ENCODE measurements at places on chromosomes 11 and 22.

GRCh38 chr11:44371706-44372105 is 61.8 kb upstream of the ALX4 start:
- DNase-seq: no peak

- peak; percentile 63 for DNase-seq
These were observed 4.4 kb downstream of the TRIOBP start for GRCh38 chr22:37701141-37701786.

DNA sequence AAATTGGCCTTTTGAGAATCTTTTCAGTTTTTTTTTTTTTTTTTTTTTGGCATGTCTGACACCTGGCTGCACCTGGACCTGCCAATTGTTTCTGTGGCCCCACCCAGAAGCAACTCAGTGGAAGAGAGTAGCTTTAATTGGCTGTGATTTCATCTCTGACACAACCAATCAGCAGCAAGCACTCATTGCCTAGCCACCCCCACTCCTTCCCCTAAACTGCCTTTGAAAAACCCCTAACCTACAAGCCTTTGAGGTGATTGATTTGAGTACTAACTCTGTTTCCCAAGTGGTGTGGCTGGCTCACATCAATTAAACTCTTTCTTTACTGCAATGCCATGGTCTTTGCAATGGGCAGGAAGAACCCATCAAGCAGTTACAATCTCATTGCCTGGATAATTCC is 98.2 kb upstream of the CHORDC1 start:
- no peak for DNase-seq

DNA sequence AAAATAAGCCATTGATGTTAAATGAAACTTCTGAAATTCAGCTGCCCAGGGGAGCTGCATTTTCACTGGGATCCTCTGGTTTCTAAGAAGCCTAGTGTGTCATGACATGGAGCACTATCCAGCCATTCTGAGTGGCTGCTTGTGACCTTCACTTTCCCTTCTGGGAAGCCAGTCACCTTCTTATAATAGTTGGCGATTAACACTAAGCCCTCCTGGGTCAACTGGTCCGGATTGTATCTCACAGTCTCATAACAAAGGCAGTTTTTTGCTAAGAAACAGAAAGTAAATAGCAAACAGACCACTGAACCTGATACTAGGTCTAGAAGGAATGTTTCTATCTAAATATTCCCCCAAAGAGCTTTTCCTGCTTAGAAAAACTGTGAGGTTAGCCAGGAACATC is 7.9 kb downstream of the CSRP3 start:
- DNase-seq: no peak

DNA sequence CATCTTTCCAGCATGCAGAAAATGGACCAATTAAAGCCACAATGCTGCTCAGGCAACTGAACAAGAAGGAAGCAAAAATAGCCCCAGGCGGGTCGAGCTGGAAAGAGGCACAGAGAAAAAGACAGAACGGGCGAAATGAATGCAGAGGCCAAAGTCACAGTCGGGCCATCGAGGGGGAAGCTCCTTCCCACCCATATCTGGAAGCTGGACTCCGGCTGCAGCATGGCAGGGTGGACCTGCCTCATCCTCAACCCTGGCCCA is 58.6 kb upstream of the PRDM11 start:
- no peak for DNase-seq

DNA sequence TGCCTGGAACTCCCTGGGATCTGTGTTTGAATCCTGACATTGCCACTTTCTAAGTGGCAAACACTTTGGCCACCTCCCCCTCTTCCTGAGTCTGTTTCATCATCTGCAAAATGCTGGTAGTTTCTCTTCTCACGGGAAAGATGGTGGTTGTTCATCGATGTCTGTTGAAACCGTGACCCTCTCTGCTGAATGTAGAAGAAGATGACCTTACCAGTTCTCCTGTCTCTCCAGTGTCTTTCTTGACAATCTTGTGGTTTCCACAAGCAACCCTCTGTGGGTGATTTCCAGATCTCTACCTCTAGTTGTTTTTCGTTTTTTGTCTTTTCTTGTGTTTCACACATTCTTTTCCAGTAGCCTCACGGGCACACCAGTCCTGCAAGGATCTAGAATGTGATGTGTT is 27.5 kb downstream of the ZBTB16 start:
- peak; percentile 57 for DNase-seq

- no peak for DNase-seq
These were observed 335.5 kb upstream of the CHORDC1 start for GRCh38 chr11:90558328-90558865.

DNA sequence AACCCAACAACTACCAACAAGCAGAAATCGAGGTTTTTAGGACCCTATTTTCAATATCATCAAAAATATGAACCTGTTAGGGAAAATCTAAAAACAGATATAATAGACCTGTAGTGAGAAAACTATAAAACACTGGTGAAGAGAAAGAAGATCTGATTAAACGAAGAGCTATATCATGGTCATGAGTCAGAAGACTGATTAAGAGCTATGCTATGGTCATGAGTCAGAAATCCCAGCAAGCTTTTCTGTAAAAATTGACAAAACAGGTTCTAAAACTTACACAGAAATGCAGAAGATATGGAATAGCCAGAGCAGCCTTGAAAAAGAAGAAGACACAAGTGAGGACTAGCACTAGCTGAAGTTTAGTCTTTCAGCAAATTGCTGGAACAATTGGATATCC is 345.0 kb downstream of the TBC1D22A start:
- DNase-seq: no peak

Data from hematopoietic multipotent progenitor cell treated with erythropoietin and hydrocortisone succinate and interleukin-3 and kit ligand, for 6 days (in vitro differentiated cells).